ENCODE measurements at places on chromosomes 1 and 21.

DNA sequence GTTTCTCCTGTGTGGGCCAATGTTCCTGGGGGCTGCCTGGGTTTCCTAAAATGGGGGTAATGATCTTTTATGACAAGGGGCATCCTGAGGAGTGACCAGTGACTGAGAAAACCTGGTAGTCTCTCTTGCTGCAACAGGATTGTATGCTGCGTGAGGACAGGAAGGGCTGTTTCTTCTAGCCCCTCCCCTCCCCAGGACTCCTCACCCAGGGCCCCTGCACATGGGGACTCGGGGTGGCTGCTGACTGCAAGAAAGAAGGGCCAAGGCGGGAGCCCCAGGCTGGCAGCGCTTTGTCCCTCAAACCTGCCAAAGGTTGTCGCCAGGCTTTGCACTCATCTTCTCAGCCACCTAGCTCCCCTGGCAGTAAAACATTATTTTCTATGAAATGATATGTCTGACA, 442.4 kb downstream of the CAMTA1 start:
- DNase-seq: no peak

- no peak for DNase-seq
These were observed 252.4 kb downstream of the NUF2 start for GRCh38 chr1:163574119-163574518.

DNA sequence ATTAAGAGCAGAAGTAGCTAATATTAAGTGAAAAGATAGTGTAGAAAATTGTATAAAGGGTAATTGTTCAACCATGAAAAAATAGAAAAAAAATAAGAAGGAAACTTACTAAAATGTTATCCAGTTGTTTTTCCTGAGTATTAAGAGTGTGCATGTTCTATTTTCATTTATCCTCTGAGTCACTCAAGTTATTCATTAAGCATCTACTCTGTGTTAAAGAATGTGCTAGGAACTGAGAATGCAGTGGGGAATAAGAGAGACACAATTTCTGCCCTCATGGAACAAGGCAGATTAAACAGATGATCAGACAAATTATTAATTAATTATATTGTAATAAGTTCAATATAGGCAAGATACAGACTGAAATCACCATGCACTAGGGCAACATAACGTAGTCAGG, 10.8 kb upstream of the PIGK start:
- DNase-seq: no peak

DNA sequence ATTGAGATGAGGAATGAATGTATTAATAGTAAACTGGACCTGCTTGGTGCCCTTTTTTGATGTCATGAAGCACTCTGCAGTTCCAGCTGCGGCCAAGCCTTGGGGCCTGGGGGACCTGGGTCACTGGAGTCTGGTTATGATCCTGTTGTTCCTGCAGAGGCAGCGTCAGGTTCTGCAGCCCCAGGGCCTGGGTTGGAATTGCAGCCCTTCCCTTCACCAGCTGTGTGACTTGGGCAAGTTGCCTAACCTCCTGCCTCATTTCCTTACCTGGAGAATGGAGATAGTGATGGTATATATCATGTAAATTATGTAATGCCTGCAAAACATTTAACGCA, 9.1 kb upstream of the ATP5PO start:
- no peak for DNase-seq

GRCh38 chr1:236073307-236073897, 8.5 kb upstream of the NID1 start:
- no peak for DNase-seq

GRCh38 chr1:107434361-107434693, 293.5 kb downstream of the NTNG1 start:
- DNase-seq: no peak

- DNase-seq: no peak
These were observed 43.4 kb downstream of the WDR64 start for GRCh38 chr1:241695246-241696171.

- no peak for DNase-seq
These were observed 70.1 kb upstream of the ARHGEF16 start for GRCh38 chr1:3384407-3384806.
